ENCODE measurements at places on chromosomes 6 and 20.

- H3K4me1 ChIP-seq: no peaks in the 10 kb centered on the region
- no peak for DNase-seq
- no peak overlapping the region for H3K27ac ChIP-seq
- 0 out of 2 replicates have a peak, but pooled peaks cover 3% of the 10 kb centered on the region for H3K36me3 ChIP-seq
- H3K27me3 ChIP-seq: no peaks in the 10 kb centered on the region
- no peak overlapping the region for H3K4me3 ChIP-seq
Measured at GRCh38 chr6:156940221-156940620, 163.0 kb downstream of the ARID1B start.

GRCh38 chr20:13229538-13229937, 8.5 kb downstream of the ISM1 start:
- no peak for DNase-seq
- H3K27ac ChIP-seq: no peak overlapping the region
- H3K4me1 ChIP-seq: no peaks in the 10 kb centered on the region
- no peaks in the 10 kb centered on the region for H3K36me3 ChIP-seq

DNA sequence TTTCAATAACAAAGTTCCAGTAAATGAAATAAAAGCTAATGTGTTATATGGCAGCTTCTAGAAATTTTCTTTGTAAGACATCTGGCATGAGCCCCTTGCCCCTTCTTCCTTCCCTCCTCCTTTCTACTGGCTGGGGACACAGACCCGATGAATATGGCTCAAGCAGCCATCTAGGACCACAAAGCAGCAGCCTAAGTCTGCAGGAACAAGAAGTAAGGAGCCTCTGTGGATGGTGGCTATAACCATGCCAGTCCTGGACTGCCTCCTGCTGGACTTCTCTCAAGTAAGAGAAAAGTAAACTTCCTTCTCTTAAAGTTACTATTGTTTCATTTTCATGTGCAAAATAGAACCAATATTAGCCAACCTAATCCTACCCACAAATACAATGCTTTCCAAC, 114.9 kb upstream of the DST start:
- peaks cover 76% of the 10 kb centered on the region for H3K4me1 ChIP-seq
- peak overlapping the region; percentile 54 for H3K27ac ChIP-seq
- no peaks in the 10 kb centered on the region for H3K36me3 ChIP-seq
- no peak for DNase-seq

GRCh38 chr6:127176146-127176545, 57.7 kb downstream of the RSPO3 start:
- H3K4me1 ChIP-seq: no peaks in the 10 kb centered on the region
- H3K27ac ChIP-seq: no peak overlapping the region
- H3K4me3 ChIP-seq: no peak overlapping the region
- H3K36me3 ChIP-seq: no peaks in the 10 kb centered on the region
- no peaks in the 10 kb centered on the region for H3K27me3 ChIP-seq
- DNase-seq: no peak

GRCh38 chr6:134599079-134599478, 281.2 kb upstream of the SGK1 start:
- no peaks in the 10 kb centered on the region for H3K27me3 ChIP-seq
- no peak for DNase-seq
- no peak overlapping the region for H3K4me3 ChIP-seq
- no peak overlapping the region for H3K27ac ChIP-seq
- no peaks in the 10 kb centered on the region for H3K36me3 ChIP-seq

DNA sequence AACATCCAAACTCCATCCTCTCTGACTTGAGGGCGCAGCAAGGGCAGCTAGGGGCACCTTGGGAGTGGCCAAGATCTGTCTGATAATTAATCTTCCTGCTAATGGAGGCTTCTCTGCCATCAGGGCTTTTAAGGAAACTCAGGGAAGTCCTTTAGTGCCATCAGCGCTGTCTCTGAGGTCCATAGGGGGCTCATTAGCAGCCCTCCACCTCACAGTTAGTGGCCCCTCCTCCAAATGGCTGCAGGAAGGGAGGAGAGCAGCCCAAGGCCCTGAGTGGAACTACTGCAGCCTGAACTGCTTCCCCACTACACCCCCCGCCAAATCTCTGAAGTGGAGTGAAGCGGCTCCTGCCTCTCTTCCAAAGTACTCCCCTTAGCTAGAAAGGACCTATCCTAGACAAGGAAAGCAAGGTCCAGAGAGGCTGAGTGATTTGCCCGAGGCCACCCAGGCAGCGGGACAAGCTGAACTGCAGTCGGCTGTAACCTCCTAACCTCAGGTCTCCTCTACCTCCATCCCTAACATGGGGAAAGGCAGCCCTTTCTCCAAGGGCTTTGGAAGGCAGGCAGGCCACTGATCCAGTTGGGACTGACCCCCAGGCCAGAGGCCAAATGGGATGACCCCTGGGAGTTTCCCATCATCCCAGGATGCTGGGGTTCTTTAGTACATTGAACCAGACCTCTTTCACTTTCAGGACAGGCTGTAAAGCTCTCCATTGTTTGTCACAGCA, 39.5 kb upstream of the ZFAND3 start:
- no peak for DNase-seq
- no peaks in the 10 kb centered on the region for H3K36me3 ChIP-seq
- H3K4me3 ChIP-seq: no peak overlapping the region
- no peaks in the 10 kb centered on the region for H3K27me3 ChIP-seq
- peak overlapping the region; percentile 48 for H3K27ac ChIP-seq

DNA sequence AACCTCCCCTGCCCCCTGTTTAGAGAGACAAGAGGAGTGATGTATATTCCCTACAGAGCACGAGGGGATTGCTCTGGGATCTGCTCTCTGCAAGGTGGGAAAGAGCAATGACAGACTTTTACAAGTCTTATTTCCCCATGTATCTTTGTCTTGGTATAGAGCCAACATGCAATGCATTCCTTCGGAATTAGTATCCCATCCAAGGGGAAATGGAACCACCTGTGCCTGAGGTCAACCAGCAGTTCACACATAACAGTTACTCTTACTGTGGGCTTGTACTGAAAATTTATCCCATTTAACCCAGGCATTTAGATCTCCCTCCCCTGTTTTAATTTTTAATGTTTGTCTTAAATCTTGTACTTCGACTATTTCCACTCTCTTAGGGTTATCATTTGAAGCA, 250.4 kb downstream of the C6orf118 start:
- no peaks in the 10 kb centered on the region for H3K27me3 ChIP-seq
- no peaks in the 10 kb centered on the region for H3K4me1 ChIP-seq
- no peaks in the 10 kb centered on the region for H3K36me3 ChIP-seq
- H3K4me3 ChIP-seq: no peak overlapping the region

DNA sequence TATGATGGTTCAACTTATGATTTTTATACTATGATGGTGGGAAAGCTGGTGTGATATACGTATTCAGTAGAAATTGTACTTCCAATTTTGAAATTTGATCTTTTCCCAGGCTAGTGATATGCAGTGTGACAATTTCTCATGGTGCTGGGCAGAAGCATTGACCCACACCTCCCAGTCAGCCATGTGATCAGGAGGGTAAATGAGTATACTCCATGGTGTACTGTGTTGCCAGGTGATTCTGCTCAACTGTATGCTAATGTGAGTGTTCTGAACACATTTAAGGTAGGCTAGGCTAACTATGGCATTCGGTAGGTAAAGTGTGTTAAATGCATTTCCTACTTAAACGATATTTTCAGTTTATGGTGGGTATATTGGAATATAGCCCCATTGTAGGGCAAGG, 19.1 kb downstream of the PTPRA start:
- H3K4me3 ChIP-seq: no peak overlapping the region
- no peaks in the 10 kb centered on the region for H3K36me3 ChIP-seq
- H3K27me3 ChIP-seq: no peaks in the 10 kb centered on the region
- no peak overlapping the region for H3K27ac ChIP-seq

DNA sequence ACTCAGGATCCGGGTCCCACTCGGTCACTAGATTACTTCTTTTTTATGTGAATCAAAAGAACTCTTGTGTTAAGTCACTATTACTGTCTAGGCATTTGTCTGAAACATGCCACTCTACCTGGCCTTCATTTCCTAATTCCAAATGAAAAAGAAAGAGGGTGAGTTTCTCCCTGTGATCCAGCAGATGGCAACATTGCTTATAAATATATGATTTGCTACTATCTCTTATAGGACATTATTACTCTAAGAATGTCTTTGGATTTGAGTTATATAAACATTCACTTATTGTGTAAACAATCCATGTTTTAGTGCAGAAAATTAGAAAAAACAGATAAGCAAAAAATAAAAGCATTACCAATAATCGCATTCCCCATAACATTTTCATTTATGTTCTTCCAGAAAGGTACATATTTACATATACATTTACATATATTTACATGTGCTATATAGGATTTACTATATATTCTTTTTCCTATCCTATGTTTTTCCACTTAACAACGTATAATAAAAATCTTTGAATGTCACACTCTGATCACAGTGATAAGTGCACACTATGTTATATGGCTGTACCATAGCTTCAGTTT, 66.9 kb downstream of the FAXC start:
- no peaks in the 10 kb centered on the region for H3K4me1 ChIP-seq
- 0 out of 2 replicates have a peak, but pooled peaks cover 7% of the 10 kb centered on the region for H3K27me3 ChIP-seq
- no peak for DNase-seq
- no peak overlapping the region for H3K27ac ChIP-seq
- no peak overlapping the region for H3K4me3 ChIP-seq

DNA sequence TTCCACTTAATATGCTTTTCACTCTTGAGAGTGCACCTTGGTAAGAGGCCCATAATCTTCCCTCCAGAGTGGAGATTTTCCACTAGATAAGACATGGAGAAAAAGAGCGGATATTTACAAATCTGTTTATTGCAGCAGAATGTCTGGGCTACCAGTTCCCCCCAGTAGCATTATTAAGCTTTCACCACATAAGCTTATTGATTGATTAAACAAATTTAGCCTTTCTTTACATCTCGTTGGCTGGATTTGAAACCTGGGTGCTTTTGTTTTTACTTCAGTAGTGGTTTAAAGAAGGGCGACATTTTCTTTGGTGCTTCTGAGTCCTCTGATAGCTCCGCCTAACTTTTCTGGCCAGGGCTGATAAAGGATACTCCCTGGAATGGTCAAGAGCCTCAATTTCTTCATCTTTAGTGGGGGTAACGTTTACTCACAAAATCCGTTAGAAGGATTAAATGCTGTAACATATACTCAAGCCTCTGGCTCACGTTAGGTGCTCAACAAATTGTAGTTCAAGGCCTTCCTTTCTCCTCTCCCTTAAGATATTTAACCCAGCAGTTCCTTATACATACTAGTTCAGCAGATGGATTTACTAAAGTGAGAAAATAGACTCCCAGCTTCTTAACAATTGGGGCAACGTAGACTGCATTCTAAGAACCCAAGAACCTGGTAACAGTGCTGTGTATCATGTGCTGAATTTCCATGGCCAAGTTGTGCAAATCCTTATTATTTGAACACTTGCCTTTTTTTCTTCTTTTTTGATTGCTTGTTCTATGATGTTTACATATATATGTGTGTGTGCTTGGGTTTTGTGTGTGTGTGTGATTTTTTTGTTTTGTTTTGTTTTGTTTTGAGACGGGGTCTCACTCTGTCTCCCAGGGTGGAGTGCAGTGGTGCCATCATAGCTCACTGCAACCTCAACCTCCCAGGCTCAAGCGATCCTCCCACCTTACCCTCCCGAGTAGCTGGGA, 91.4 kb downstream of the RREB1 start:
- H3K27ac ChIP-seq: no peak overlapping the region
- H3K4me3 ChIP-seq: no peak overlapping the region
- no peaks in the 10 kb centered on the region for H3K27me3 ChIP-seq
- peaks cover 25% of the 10 kb centered on the region for H3K36me3 ChIP-seq
- no peak for DNase-seq

DNA sequence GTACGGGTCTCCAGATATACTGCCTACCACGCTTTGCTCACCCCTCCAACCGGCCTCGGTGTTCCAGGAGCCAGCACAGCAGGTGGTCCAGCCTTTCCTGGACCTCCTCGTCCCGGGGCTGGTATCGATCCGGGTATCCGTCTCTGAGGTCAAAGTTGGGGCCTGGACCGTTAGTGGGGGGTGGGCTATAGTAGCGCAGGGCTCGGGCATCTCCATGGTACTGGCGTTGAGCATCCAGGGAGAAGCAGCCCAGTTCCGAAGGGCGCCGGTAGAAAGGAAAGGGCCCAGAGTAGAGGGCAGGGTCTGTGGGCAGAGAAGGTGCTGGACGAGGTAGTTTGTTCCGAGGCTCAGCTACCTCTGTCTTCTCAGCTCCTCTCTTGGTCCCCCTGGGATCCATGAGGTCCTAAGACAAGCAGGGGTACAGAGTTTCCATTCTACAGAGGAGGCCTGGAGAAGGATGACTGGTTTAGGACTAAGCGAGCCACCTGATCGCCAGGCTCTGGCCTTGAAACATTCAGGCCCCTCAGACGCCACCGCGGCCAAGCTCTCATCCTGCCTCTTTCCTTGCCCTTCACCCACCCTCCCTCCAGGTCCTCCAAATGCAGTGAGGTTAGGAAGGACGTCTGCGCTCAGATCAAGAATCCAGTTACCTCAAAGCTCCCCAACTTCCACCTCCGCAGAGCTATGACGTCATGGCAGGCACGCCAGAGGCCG, 502 bp downstream of the DXO start:
- H3K27ac ChIP-seq: peak overlapping the region; percentile 99
- H3K36me3 ChIP-seq: peaks cover 12% of the 10 kb centered on the region
- peaks cover 13% of the 10 kb centered on the region for H3K4me1 ChIP-seq
- peak overlapping the region; percentile 66 for H3K4me3 ChIP-seq

DNA sequence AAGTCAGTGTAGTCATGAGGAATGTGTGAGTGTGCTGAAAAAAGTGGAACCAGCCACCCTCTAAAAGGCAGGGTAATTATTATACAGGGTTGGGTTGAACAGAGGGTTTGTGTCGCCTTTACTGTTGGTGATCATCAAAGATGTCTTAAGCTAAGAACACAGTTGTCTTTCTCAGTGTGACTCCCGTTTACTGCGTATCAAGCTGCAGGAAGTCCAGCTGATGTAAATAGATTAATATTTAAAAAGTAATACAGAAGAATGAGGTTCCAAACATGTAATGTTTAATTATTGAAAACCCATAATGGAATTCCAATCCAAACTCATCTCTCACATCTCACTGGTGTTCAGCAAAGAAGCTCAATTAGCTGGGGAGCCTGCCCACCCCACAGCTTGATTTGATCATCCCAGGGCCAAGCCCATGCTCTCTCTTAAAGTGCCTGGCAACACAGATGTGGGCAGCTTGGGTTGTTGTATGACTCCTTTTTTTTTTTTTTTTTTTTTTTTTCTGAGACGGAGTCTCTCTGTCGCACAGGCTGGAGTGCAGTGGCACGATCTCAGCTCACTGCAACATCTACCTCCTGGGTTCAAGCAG, 127.5 kb downstream of the SOBP start:
- H3K27me3 ChIP-seq: no peaks in the 10 kb centered on the region
- no peak for DNase-seq
- no peak overlapping the region for H3K4me3 ChIP-seq
- peaks cover 14% of the 10 kb centered on the region for H3K4me1 ChIP-seq
- H3K36me3 ChIP-seq: no peaks in the 10 kb centered on the region

Measured in GM12878 (cell line).